ENCODE measurements at places on chromosomes 5 and 9. TPM values are rescaled to one million over a fixed set of nuclear protein-coding genes. Genes with fewer than 3 reads are reported as not detected.

- H3K4me1 ChIP-seq: peaks cover 29% of the 10 kb centered on the region
- no peaks in the 10 kb centered on the region for H3K27me3 ChIP-seq
- DNase-seq: no peak
- no peak overlapping the region for H3K4me3 ChIP-seq
Measured at GRCh38 chr9:122055701-122056100, 37.4 kb downstream of the TTLL11 start.

DNA sequence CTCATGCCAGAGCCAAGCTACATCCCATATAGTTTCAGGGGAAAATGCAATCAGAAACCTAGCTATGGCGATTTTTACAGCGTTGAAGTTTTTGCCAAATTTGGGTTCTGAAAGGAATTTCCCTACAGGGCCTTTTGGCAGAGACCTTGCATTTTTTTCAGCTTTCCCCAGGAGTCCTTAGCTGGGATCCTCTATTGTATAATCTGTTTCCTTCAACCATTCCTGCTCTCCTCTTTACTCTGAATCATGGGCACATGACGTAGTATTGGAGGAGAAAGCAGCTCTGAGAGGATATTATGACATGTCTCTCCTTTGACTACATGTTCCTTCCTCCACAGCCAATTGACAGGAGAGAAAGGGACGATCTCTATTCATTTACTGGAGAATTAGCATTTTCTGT is 118.5 kb upstream of the ERCC6L2 start:
- no peaks in the 10 kb centered on the region for H3K4me1 ChIP-seq
- peaks cover 5% of the 10 kb centered on the region for H3K27me3 ChIP-seq
- H3K27ac ChIP-seq: no peak overlapping the region

DNA sequence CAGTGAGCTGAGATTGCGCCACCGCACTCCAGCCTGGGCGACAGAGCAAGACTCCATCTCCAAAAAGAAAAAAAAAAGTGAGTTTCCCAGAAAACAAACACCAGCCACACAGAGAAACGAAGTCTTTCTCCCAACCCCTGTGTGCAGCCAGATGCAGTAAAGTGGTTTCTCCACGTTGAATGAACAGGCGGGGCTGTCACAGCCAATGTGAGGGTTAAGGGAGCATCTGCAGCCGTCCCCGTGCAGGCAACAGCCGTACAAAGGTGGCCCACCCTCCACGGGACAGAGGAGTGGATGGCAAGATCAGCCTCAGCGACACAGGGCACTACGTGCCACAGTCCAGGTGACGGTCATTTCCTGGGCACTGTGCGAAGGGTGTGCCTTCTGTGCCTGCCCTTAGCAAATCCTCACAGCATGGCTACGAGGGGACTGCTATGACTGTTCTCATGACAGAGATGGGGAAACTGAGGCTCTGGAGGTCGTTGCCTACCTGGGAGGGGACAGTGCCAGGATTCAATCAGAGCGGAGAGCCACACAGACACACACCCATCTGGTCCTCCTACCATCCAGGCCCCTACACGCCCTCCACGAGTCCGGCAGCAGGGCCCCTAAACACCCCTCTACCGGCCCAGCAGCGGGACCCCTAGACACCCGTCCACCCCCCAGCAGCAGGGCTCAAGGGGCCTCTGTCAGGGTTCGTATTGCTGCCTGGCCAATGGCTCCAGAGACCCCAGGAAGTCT is 2.3 kb downstream of the VAV2 start:
- no peaks in the 10 kb centered on the region for H3K4me1 ChIP-seq
- DNase-seq: peak; percentile 39
- H3K27ac ChIP-seq: no peak overlapping the region
- no peaks in the 10 kb centered on the region for H3K27me3 ChIP-seq
- H3K4me3 ChIP-seq: peak overlapping the region; percentile 22

- H3K27me3 ChIP-seq: no peaks in the 10 kb centered on the region
- H3K36me3 ChIP-seq: no peaks in the 10 kb centered on the region
- H3K27ac ChIP-seq: peak overlapping the region; percentile 96
- peak overlapping the region; percentile 83 for H3K4me3 ChIP-seq
Measured at GRCh38 chr5:74631081-74631953, 9.2 kb downstream of the ENC1 start.

DNA sequence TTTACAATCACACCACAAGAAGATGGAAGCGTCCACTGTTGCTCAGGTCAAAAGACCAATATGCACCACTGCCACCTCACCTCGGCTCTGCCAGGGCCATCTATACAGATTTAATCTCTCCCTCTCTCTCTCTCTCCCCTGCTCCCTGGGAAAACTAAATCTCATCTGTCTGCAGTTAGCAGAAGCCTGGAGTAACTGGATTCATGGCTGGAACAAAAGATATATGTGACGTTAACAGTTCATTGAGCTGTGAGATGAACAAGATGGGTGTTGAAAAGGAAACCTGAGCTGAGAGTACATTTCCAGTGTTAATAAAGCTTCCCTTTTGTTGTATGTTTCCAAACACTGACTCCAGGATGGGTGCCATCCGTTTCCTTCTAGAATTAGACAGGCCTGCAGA is 369.7 kb downstream of the CDK5RAP2 start:
- no peaks in the 10 kb centered on the region for H3K36me3 ChIP-seq
- DNase-seq: no peak
- peaks cover 13% of the 10 kb centered on the region for H3K27me3 ChIP-seq
- no peaks in the 10 kb centered on the region for H3K4me1 ChIP-seq
- no peak overlapping the region for H3K27ac ChIP-seq

DNA sequence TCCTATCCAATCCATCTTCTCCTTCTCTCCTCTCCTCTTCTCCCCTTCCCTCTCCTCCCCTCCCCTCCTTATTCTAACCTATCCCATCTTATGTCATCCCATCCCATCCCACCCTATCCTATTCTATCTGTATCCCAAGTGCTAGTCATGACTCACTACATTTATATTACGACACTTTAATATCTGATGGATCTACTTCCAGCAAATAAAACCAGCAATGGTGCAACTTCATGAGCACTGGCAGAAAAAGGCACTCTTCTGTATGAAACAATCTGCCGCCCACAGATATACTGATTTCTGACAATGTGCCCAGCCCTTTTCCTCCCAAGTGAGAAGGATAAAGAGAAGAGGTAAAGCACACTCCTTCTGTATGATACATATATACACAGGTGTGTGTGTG is 86.6 kb upstream of the ANKH start:
- H3K4me1 ChIP-seq: no peaks in the 10 kb centered on the region
- H3K4me3 ChIP-seq: no peak overlapping the region
- H3K27me3 ChIP-seq: peaks cover 16% of the 10 kb centered on the region
- H3K36me3 ChIP-seq: no peaks in the 10 kb centered on the region

- H3K4me3 ChIP-seq: no peak overlapping the region
- H3K36me3 ChIP-seq: no peaks in the 10 kb centered on the region
- no peaks in the 10 kb centered on the region for H3K4me1 ChIP-seq
- no peak for DNase-seq
- no peak overlapping the region for H3K27ac ChIP-seq
- H3K27me3 ChIP-seq: peaks cover 9% of the 10 kb centered on the region
Measured at GRCh38 chr5:124675931-124676846, 70.2 kb downstream of the ZNF608 start.

DNA sequence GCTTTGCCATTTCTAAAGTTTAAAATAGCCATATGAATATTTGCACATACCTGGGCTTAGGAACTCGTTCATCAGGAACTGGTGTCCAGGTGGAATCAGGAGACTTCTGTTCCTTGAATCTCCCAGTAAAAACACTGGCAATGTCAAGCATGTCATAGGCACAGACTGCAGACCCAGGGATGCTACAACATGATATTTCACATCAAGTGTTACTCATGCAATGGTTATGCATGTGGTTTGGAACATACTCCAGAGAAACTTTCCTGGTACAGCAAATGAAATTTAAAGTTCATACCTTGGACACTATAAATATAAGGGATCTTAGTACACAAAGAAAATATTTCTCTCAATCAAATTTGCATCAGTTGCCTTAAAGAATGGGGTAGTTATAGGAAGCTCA is 92.2 kb downstream of the SEMA6A start:
- H3K27me3 ChIP-seq: no peaks in the 10 kb centered on the region
- no peak overlapping the region for H3K27ac ChIP-seq
- H3K36me3 ChIP-seq: peaks cover under 1% of the 10 kb centered on the region
- no peak overlapping the region for H3K4me3 ChIP-seq

DNA sequence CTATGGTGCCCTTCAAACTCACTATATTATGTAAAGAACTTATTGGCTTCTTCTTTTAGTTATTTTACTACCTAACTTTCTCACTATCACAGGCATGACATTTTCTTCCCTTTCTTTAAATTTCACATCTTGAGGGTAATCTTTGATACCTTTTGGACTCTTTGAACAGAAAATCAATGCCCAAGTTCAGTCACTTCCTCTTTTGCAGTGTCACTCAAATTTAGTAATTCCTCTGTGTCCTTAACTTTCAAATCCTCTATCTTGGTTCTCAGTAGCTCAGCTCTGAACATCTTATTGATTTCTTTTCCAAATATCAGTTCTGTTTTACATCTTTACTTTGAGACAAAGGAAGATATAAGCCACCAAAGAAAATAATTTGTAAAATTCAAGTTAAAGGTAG is 25.5 kb downstream of the CNTLN start:
- H3K27me3 ChIP-seq: no peaks in the 10 kb centered on the region
- no peak for DNase-seq
- peaks cover 5% of the 10 kb centered on the region for H3K36me3 ChIP-seq

GRCh38 chr5:169778622-169779596 is 141.8 kb downstream of the DOCK2 start:
- no peaks in the 10 kb centered on the region for H3K27me3 ChIP-seq
- peak overlapping the region; percentile 29 for H3K27ac ChIP-seq
- H3K4me3 ChIP-seq: no peak overlapping the region

GRCh38 chr5:14109041-14109747 is 33.9 kb upstream of the TRIO start:
- peaks cover 26% of the 10 kb centered on the region for H3K27me3 ChIP-seq
- peak; percentile 66 for DNase-seq
- peaks cover 26% of the 10 kb centered on the region for H3K4me1 ChIP-seq
- peak overlapping the region; percentile 88 for H3K27ac ChIP-seq
- no peaks in the 10 kb centered on the region for H3K36me3 ChIP-seq
- peak overlapping the region; percentile 82 for H3K4me3 ChIP-seq

DNA sequence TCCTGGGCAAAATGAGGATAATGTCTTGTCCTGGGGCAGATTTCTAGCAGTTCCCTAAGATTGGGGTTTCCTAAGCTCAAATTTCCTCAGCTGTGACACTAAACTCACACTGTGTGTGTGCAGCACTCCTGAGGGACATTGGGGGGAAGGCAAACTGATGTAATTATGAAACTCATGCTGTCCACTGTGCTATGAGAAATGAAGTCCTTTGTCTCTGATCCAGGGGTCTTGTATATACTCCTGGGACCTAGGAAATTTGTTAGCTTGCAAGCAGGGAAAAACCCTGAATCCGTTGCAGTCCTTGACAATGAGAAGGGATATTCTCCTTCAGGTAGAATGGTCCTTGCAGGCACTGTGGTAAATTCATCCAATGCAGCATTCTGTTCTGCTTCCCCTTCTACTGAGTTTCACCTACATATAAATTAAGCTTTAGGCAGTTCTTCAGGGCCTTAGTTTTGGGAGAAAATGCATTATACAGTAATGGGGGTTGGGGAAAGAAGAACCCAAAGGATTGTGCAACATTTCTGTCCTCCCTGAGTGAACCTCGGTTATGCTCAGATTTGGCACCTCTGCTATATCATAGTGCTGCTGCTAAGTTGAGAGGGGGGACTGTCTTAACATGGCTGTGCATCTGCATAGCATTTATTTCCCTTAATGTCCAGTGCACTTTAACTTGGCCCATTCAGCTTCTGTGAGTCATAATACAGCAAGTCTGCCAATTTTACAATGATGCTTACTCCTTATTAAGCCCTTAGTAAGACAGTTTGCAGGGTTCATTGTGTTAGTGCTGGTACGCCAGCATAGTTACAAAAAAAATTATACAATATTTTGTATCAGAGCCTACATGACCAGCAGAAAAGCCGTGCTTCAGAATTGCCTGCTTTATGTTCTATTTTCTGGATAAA is 80.2 kb downstream of the PJA2 start:
- peaks cover 4% of the 10 kb centered on the region for H3K36me3 ChIP-seq
- no peaks in the 10 kb centered on the region for H3K27me3 ChIP-seq
- H3K27ac ChIP-seq: no peak overlapping the region

- peaks cover 29% of the 10 kb centered on the region for H3K27me3 ChIP-seq
- H3K4me1 ChIP-seq: no peaks in the 10 kb centered on the region
- no peak overlapping the region for H3K27ac ChIP-seq
Measured at GRCh38 chr5:136260656-136261055, 67.7 kb upstream of the SMIM32 start.

- no peaks in the 10 kb centered on the region for H3K4me1 ChIP-seq
- no peak overlapping the region for H3K4me3 ChIP-seq
- no peak overlapping the region for H3K27ac ChIP-seq
Measured at GRCh38 chr5:124285071-124285470, 461.4 kb downstream of the ZNF608 start.

- no peak overlapping the region for H3K4me3 ChIP-seq
- H3K27me3 ChIP-seq: no peaks in the 10 kb centered on the region
- DNase-seq: no peak
- no peaks in the 10 kb centered on the region for H3K4me1 ChIP-seq
- H3K27ac ChIP-seq: no peak overlapping the region
Measured at GRCh38 chr5:165739079-165739741, 2233.8 kb downstream of the MAT2B start.

DNA sequence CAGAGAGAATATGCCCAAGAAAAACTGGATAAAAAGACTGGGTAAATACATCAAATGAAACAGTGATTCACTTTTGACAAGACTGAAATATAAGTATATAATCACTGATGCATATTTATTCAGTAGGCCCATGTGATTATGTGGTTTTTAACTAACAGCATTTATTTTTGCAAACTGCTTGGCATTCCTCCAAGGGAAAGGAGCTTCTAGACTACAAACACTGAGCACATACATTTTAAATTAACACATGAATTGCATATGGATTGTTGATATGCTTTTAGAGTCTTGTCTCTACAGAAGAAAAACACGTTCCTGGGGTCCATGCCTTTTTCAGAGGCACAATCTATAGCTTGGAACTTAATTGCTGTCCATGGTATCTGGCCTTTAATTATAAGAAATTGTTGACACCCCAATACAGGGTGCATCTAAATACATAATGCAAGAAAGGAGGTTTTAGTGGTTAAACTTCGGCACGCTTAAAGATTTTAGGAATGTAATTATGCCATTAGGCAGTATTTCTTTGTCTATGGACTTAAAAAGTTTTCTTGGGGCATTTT is 6.9 kb upstream of the MEIKIN start:
- peaks cover 5% of the 10 kb centered on the region for H3K36me3 ChIP-seq
- H3K4me3 ChIP-seq: no peak overlapping the region
- H3K4me1 ChIP-seq: peaks cover 9% of the 10 kb centered on the region
- no peak overlapping the region for H3K27ac ChIP-seq
- no peak for DNase-seq

Gene TAF11L10
- not detected for total RNA-seq

Gene ZNF454
- not detected for total RNA-seq

Gene PCDHGB3
- total RNA-seq: 0.81 TPM

Gene ECSCR
- not detected for total RNA-seq

Gene SLC25A2
- 0.67 TPM for total RNA-seq

Gene ADGRD2
- total RNA-seq: not detected

Gene LHX3
- total RNA-seq: 0.12 TPM

Gene TXNDC8
- not detected for total RNA-seq

Gene TPPP
- 0.05 TPM for total RNA-seq
